ENCODE measurements at places on chromosomes 6 and 20.

- DNase-seq, result no peak
Observed at GRCh38 chr6:34810936-34811632, 19.2 kb downstream of the BLTP3A start.

DNA sequence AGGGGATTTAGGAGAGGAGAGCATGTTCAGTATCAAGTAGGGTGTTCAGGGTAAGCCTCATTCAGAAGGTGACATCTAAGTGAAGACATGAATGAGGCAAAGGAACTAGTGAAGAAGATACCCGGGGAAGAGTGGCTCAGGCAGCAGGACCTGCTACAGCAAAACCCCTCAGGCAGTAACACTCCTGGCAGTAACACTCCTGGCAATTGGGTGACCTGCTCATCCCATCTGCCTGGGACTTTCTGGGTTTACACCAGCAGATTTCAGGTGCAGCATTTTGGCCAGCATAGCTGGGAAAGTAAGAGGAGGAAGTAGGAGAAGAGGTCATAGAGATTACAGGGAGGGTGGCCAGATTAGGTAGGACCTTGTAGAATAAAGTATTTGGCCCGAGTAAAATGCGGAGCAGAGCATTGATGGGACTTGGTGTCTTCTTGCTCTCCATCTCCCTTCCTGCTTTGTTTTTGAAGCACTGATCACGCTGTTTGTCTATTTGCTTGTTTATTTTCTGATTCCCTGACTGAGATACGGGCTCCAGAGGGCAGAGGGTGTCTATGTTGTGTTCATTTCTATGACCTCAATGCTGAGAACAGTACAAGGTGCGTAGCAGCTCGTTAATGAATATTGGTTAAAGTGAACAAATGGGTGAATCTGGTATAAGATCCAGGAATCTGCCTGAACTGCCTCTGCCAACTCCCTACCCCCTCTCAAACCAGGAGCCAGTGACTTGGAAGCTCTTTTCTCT, 88.3 kb downstream of the IYD start:
- DNase-seq, result no peak

DNA sequence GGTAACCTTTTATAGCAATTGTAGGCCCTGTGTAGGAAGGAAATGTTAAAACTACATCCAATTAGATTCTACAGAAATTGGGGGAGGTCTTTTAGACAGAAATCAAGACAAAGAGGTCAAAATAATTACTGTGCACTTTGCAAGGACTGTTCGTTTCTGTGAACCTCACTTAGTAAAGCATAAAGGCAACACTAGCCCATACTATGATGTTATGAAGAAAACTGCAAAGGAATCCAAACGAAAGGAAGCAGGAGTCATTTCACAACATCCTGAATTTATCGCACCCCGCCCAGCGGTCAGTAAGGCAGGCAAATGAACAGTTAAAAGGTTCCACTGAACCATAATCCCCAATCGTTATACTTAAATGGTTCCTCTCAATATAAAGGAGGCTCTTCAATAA, 429.5 kb upstream of the ARID1B start:
- DNase-seq, result no peak

- peak; percentile 67 for DNase-seq
Observed at GRCh38 chr6:1686117-1687098, 76.7 kb downstream of the FOXC1 start.

DNA sequence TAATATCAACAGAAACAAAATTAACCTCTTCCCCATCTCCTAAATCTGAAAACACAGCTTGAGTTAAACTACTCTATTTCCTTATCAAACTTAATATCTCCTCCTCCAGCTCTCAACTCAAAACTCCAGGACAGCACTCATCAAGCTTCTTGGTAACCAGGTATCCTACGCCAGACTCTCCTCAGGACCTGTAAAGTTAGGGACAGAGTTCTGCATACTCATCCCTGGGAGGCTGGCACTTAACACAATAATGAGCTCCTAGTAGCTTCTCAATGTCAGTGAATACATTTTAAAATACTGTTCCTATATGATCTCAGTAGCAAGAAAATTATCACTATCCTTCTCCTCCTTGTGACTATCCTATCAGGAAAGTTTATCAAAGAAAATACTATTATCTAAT, 240.3 kb downstream of the PTPRK start:
- no peak for DNase-seq

DNA sequence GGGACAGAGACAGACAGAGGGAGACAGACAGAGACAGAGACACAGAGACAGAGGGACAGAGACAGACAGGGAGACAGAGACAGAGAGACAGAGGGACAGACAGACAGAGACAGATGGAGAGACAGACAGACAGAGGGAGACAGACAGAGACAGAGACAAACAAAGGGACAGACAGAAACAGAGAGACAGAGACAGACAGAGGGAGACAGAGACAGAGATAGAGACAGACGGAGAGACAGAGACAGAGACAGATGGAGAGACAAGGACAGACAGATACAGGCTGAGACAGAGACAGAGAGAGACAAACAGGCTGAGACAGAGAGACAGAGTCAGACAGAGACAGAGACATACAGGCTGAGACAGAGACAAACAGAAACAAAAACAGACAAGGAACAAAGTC, 39.4 kb upstream of the PHACTR3 start:
- DNase-seq, result no peak

DNA sequence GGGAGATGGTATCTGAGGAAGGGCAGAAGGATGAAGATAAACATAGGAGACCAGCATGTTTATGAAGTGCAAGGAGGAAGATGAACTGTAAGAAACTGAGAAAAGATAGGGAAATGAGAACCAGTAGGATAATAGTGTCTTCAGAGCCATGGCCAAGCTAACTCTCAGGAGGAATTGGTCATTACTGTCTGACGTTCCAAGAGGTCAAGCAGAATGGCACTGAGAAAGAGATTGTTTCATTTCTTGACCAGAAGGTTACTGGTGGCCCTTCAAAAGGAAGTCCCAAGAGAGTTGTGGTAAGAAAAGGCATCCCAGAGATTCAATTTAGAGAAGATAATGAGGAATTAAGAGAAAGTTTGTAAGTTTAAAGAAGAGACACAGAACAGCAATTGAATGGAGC, 47.5 kb downstream of the EYA4 start:
- DNase-seq, result no peak

DNA sequence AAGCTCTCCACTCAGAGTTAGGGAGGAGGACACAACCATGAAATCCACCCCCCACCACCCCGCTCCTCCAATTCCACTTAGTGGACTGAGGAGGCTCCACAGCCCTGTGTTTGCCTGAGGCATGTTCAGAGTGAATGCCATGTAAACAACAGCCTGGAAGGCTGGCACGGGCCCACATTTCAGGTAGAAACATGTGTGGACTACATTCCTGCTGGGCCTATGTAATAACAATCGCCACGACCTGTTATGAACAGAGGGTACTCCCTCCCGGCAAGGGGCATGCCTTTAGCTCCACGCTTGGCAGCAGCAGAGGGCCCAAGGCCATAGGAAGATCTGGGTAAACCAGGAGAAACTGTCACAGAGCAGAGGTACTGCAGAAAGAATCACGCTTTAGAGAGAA, 65.5 kb downstream of the ISM1 start:
- peak; percentile 4 for DNase-seq

DNA sequence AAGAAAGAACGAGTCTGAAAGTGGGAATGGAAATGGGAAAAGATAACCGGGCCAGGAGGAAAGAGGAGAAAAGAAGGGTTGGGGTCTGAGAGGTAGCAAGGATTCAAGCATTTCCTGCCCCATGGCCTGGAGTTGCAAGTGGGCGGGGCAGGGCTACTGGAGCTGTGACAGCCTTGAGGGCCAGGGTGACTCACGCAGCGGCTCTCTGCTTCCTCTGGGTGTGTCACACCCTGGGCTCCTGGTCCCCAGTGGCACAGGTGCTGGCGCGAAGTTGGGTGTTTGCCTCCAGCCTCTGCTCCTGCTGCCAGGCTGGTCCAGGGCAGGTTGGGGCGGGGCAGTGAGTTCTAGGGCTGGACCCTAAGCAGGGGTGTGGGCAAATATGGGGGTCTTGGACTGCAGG, 3.3 kb upstream of the ULBP3 start:
- no peak for DNase-seq

DNA sequence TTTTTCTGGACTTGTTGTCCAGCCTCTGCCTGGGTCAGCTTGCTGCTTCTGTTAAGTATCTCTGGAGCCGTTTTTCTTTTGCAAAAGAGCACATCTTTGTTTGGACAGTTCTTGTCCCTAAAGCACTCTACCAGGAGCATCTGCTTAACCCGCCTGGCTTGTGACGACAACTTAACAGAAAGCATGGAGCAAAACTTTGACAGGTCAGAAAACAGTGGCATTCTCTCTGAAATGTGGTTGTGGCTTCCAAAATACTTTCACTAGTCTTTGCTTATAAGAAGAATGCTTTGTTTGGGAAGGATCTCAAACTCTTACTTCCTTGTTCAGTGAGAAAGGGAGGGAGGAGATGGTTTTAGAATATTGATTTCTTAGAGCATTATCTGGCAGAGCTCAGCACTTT, 47.6 kb downstream of the CD109 start:
- no peak for DNase-seq

All from NCI-H2081 (cell line).